ENCODE measurements at places on chromosomes 16 and 17.
A peak's percentile ranks its signal among the peaks of the same experiment; 100 is the strongest.

- peak; percentile 20 for DNase-seq
Observed at GRCh38 chr16:65745-66144, 6.7 kb downstream of the RHBDF1 start.

DNA sequence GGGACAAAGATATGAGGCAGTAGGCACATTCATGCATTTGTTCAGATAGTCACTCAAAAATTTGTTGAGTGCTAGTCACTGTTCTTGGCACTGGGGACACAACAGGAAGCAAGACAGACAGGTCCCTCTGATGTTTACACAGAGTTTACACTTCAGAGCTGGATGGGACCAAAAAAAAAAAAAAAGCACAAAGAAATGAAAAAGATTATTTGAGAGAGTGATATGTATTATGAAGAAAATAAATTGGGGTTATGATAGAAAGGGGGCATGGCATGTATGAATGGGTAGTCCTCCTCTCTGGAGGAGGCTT is 3.5 kb upstream of the YPEL2 start:
- DNase-seq = no peak

DNA sequence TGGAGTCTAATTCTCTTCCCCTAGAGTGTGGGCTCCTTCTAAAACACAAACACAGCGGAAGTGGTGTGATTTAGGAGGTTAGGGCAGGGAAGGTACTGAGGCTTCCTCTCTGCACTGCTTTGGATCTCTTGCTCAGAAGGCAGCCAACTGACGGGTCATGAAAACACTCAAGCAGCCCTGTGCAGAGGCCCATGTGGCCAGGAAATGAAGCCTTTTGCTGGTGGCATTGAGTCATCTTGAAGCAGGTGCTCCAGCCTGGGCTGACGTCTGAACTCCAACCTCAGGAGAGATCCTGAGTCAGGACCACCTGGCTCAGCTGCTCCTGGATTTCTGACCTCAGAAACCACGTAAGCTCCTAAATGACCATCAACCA is 72.9 kb downstream of the MRM1 start:
- DNase-seq = no peak

DNA sequence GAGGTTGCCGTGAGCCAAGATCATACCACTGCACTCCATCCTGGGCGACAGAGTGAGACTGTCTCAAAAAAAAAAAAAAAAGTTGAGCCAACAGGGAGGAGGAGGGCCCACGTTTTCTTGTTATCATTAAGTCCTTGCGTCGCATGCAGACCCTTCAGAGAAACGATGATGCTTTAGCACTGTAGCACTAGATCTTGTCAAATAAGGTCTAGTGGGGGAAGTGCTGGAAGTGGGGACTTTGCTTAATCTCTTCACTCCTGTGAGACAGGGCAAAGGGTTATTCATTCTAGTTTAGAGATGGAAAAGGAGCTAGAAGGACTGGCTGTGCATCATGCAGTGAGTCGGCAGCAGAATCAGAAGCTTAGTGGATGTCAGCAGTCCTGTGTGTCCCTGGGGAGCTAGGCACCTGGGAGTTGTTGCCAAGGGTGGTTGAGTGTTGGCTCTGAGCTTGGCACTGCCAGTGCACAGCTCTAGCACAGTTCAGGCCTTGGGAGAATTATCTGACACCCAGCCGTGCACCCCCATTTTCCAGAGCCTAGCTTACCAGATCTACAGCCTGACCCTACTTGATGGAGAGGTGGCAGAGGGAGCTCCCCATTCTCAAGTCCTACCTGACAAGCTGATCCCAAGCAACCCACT is 33.4 kb upstream of the TBX2 start:
- DNase-seq = no peak

DNA sequence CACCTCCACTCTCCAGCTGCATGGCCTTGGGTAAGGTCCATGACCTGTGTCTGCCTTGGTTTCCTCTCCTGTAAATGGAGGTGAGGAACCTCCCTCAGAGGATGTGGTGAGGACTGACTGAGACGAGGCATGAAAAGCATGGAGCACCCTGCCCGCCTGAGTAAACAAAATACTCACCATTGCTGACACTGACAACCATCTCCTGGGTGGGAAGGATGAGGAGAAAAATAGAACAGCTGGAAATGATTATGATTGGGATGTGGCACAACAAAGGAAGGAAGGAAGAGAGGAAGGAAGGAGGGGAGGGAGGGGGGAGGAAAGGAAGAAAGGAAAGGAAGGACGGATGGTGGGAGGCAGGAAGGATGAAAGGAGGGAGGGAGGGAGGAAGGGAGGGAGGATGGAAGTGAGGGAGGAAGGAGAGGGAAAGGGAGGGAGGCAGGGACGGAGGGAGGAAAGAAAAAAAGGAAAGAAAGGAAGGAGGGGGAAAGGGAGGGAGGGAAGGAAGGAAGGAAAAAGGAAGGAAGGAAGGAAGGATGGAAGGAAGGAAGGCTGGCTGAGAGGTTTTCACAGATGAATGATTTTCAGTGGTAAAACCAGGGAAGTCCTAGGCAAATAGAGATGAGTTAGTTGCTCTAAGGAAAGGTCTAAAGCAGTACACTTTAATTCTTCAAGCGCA is 276.5 kb upstream of the XYLT1 start:
- DNase-seq = no peak

GRCh38 chr16:47965439-47965838 is 190.4 kb downstream of the ABCC12 start:
- DNase-seq = peak; percentile 36

- DNase-seq = no peak
Observed at GRCh38 chr17:70775679-70776078, 606.3 kb downstream of the KCNJ2 start.

DNA sequence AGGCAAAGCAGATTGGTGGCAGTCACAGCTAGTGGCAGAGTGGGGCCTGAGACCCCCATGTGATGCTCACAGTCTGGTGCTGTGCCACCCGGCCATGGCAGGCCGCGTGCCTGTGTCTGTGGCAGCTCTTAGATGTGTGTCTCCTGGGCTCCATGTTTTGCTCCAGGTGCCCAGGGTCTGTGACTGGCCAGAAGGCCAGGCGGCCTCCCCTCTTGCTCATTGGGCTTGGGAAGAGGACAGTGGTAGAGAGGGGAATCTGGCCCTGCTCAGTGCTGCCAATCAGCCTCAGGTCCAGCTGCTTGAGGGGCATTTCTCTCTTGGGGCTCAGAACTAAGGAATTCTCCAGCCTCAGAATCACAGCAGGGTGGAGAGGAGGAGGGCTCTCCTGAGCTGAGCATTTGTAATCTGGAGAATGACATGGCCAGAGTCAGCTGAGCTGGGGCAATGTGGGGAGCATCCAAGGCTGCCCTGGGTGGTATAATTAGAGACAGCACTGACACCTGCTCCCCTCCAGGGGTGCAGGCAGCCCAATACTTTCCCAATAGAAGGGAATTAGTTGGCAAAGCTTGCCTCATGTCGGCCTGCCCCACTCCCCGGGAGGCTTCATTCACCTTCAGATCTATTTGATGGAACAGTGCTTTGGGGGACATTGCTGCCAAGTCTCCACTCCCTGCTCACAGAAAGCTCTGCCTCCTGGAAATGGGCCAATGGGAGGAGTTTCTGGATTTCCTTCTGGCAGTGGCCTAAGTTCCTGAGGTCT is 2.7 kb upstream of the LASP1NB start:
- DNase-seq = no peak

DNA sequence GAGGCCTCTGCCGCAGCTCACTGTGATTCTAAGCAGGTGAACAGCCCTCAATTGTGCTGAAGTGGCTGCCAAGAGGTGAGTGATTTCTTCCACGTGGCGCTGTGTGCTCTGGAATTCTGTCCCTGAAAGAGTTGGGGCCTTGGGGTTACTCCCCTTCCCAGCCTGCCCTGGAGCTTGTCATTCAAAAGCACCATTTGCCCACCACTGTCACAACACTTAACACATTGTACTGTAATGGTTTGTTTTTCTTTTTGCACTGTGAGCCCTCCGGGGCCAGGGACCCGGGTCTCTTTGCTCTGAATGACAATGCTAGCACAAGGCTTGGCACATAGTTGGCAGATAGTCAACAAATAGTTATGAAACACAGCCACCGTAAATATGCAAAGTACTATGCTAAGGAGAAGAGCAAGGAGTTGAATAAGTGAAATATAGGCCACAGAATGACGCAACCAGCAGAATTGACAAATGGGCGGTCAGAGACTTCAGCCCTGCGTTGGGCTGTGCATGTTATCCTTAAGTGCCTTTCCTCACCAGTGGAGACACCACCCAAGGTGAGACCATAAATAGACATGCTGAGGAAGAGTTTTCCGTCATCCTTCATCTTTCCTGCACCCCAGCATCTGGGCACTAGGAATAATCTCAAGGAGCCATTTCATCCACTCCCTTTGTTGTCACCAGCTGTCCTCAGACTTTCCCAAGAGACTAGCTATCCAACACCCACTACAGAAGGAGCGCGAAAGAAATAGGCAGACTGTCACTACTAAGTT is 112.0 kb upstream of the DNAH9 start:
- DNase-seq = no peak

DNA sequence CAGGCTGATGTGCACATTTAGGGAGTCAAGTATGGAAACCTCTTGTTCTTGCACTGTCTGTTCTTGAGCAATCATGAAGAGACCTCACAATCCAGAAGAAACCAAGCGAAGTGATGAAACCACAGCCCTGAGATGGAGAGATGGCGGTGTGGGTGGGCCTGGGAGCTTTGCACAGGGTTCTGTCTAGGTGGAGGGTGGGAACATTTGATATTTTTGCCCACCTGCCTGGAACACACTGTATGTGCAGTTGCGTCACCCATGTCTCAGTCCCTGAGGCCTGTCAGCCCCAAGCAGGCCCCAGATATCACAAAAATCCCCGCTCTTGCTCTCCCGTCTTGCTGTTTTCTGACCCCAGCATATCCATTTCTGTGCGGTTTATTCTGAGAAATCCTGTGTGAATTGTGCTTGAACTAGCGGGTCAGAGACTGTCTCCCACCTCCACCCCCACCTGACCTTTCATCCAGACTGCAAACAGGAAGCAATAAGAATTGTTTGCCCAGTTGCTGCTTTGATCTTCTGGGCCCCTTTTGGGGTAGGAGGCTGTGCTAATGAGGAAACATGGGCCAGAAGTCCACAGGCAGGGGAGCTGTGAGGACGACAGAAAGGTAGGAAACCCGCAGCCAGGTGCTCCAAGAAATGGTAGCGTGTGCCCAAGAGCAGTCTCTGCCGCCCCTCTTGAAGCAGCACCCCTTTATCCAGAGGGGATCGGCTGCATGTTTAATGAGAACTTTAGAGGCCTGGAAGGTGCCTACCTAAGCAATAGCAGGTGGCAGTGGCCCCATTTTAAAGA is 183.8 kb downstream of the CCDC182 start:
- no peak for DNase-seq

DNA sequence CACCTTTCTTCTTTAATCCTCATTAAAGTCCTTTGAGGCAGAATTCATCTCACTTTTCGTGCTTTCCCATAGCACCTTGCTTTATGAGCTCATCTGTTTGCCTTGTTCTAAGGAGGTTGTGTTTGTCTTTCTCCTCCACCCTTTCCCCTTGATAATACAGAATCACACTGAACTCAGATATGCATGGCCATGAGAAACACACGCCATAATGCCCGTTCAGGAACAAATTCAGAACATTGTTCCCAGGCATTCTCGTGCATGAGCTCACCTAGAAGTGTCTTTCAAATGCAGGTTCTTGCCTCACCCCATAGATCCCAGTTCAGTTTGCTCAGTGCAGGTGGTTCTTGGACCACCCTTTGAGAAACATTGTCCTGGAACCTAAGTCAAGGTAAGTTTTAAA is 71.1 kb downstream of the TMEM114 start:
- DNase-seq = no peak

DNA sequence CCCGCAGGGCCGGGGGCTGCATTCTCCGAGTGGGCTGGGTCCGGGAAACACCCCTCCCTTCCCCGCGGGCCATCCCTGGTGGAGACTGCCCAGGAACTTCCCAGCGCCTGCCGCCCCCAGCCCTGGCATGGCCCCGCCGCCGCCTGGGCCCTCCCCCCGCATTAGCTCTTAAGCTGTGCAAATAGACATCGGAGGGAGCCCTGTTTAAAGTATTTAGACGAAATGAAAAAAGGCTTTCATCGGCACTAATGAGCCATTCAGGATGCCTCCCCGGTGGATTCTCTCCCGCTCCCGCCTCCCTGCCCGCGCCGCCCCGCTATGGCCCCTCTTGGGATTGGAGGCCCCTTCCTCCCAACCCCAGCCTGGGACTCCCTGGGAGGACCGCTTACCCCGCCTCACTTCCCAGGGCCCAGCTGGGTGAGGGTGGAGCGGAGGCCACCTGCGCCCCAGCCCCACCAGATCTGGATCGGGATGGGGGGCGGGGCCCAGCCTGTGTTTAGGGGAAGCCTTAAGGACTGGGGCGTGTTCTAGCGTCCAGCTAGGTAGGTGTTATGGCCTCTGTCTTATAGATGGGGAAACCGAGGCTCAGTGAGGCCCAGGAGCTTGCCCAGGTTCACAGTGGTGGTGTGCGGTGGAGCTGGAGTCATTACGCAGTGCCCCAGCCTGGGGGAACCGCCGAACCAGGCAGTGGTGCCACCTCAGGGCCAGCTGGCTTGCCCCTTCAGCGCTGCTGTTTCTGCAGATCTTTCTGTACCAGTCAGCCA is 19.7 kb downstream of the SEZ6 start:
- DNase-seq = peak; percentile 58

GRCh38 chr17:49316889-49317675 is 45.0 kb downstream of the ZNF652 start:
- DNase-seq = no peak

- DNase-seq = no peak
Observed at GRCh38 chr16:3508736-3509135, 7.9 kb downstream of the CLUAP1 start.

- DNase-seq = no peak
Observed at GRCh38 chr17:59230764-59231163, 10.5 kb downstream of the GDPD1 start.

DNA sequence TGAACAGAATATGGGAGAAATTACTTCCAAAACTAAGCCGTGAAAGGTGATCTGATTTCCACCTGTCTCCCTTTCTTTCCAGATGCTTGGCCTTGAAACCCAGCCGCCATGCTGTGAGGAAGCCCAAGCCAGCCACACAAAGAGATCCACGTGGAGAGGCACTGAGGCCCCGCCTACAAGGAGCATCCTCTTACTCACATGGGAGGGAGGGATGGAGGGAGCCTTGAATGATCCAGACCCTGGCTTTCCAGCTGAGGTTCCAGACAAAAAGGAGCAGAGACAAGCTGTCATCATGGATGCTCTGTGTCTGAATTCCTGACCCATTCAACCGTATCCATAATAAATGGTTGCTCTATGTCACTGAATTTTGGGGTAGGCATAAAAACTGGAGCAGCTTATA is 48.9 kb upstream of the HAPSTR1 start:
- DNase-seq = no peak
